Muscle of leg (tissue), 16 donors: ENCODE measurements at places on chromosomes 1 and 21. TPM values are rescaled to one million over a fixed set of nuclear protein-coding genes. Genes with fewer than 3 reads are reported as not detected.

GRCh38 chr1:226712742-226713419 is 26.2 kb downstream of the ITPKB start:
- no peak for DNase-seq

DNA sequence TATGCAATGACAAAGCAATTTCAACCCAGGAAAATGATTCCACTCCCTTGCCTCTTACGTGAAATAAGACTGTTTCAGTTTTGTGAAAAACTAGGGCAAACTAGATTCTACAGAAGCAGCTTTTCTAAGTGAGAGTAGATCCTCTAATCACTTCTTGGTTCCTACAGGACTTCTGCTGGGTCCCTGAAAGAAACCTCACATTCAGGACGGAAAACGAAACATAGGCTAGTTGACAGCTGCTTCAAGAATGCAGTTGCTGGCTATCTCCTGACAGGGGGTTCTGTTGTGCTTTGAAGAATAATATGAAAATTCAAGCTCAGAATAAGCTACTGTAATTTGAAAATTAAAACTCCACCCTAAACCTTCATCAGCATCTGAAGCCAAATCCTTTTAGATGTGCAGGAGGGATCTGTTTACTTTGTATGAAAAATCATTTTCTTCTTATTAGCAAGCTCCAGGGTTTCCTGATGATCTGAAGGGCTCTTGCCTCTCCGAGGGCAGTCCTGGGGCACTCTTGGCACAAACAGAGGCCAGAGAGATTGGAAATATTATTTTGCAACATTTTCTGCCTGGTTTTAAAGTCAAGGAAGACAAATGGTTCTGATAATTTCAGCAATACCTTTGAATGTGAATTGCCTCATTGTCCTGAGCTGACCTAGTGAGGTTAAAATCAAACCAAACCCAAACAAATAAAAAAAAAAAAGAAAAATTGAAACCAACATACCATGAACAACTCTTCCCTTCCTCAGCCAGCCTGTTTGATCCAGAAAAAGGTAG is 55.0 kb downstream of the NTMT2 start:
- peak; percentile 67 for DNase-seq

GRCh38 chr1:82598337-82598736 is 797.6 kb downstream of the ADGRL2 start:
- DNase-seq: peak; percentile 24

DNA sequence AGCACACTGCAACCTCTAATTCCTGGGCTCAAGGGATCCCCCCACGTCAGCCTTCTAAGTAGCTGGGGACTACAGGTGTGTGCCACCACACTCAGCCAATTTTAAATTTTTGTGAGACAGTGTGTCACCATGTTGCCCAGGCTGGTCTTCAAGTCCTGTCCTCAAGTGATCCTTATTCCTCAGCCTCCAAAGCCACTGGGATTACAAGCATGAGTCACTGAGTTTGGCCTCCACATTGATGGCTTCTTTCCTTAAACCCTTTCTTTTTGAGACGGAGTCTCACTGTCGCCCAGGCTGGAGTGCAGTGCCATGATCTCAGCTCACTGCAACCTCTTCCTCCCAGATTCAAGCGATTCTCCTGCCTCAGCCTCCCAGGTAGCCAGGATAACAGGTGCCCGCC is 7.6 kb downstream of the KPNA6 start:
- no peak for DNase-seq

- DNase-seq: no peak
Measured at GRCh38 chr1:164736137-164736536, 177.2 kb downstream of the PBX1 start.

The TMIGD3 gene
- 0.22 TPM for total RNA-seq

DNA sequence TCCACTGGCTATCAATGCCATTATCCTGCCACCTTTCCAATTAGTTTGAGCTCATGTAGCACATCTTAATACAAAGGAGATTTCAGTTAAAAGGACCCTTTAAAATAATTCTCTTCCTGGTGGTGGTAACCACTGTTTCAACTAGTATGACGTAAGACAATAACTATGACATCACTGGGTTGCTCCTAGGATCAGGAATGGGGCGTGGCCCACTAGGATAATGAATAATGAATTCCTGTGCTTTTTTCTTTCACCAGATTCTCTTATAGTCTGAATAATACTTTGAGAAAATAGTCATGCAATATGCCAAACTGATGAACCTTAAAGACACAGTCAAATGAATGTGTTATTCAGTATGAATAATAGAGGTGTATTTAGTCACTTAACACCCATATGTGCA is 10.6 kb upstream of the KIFAP3 start:
- DNase-seq: no peak

- no peak for DNase-seq
Measured at GRCh38 chr21:14955936-14956520, 108.8 kb downstream of the NRIP1 start.

DNA sequence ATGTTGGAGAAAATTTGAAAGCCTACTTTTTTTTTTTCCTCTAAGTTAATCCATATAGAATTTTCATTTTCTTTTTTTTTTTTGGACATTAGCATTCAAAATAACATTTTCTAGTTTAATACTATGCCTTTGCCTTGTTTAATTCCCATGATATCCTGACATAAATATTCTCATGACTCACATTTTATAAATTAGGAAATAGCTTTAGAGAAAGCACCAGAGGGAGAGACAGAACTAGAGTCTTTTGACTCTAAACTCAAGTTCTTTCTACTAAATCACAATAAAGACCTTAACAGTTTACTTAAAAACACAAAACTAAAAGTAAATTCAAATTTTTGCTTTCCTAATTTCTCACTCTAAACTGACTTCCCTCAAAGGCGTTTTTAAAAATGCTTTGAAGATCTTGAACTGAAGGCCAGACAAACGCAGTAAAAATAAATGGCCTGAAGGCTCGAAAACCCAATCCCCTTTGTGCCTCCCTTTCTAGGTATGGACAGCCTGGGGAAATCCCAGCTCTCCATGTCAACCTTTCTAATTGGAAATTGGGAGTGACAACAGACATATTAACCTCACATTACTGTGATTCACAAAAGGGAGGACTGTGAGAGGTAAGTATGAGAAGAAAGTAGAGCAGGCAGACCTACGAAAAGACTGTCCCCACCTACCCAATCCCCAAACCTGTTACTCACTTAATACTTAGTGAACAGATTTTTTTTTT is 104.6 kb downstream of the ENAH start:
- peak; percentile 24 for DNase-seq
